Right atrium auricular region (tissue), 2 donors: ENCODE measurements at places on chromosomes 3 and 15. TPM values are rescaled to one million over a fixed set of nuclear protein-coding genes. Genes with fewer than 3 reads are reported as not detected.

DNA sequence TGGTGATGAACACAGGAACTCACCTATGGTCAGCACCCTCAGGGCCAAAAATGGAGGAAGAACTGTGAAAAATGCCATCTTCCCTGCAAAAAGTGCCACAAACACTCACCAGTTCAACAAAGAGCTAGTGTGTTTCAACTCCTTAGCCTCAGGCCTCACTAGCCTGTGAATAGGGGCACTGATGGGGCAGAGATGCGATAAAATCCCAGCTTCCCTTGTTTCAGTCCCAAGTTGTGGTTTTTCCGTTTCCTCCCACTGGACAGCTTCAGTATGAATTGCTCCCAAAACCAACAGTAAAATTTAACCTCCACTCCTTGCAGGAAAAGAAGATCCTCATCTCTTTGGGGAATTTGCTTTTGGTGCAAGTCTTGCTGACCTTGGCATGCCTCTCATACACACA is 117.4 kb upstream of the ADAMTS9 start:
- no peak overlapping the region for H3K27ac ChIP-seq
- no peaks in the 10 kb centered on the region for H3K27me3 ChIP-seq
- DNase-seq: no peak
- H3K4me3 ChIP-seq: no peak overlapping the region
- H3K36me3 ChIP-seq: no peaks in the 10 kb centered on the region
- H3K4me1 ChIP-seq: no peaks in the 10 kb centered on the region

DNA sequence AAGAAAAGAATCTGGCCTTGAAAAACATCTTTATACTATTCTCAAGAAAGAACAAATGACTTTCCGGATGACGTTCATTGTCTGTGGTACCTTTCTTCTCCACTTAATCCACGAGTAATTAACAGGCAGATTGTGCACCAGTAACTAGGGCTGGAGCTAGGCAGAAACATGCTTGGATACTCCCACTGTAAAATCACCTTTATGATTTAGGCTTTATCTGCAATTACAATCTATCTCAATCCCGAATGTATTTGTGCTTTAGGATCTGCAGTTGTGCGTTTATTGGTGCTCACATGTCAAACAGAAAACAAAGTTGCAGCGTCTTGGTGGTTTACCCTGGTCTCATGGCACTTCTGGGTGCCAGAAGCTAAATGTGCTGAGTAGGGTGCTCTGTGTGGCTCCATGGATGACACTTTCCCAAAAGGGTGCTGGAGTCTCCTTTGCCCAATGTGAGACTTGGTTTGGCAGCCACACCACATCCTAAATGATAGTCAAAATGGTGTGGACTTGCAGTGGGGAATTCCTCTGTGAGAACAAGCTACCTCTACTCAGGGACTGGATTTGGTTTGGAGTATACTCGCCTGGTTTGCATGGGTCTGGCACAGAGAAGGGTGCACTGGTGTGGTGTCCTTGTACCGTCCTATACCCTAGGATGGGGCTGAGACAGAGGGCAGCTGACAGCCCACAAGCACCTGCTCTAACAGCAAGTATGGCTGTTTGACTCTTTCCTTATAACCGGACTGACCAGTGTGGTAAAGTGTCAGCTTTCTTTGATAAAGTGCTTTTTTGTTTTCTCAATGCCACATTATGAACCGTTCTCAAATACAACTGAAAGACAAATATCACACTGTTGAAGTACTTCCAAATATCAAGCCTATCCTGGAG is 7.7 kb downstream of the SERP1 start:
- no peak for DNase-seq
- H3K27me3 ChIP-seq: no peaks in the 10 kb centered on the region
- peaks cover 10% of the 10 kb centered on the region for H3K36me3 ChIP-seq
- H3K4me1 ChIP-seq: no peaks in the 10 kb centered on the region
- no peak overlapping the region for H3K4me3 ChIP-seq

- no peak overlapping the region for H3K4me3 ChIP-seq
- H3K27ac ChIP-seq: no peak overlapping the region
- no peaks in the 10 kb centered on the region for H3K4me1 ChIP-seq
- DNase-seq: no peak
These were observed 64.7 kb downstream of the ISL2 start for GRCh38 chr15:76401285-76401684.

GRCh38 chr3:43388915-43389314 is 102.6 kb downstream of the SNRK start:
- no peaks in the 10 kb centered on the region for H3K27me3 ChIP-seq
- no peaks in the 10 kb centered on the region for H3K36me3 ChIP-seq
- H3K27ac ChIP-seq: peak overlapping the region; percentile 46
- H3K4me3 ChIP-seq: no peak overlapping the region
- no peak for DNase-seq

GRCh38 chr3:13885704-13886010 is 5.8 kb upstream of the WNT7A start:
- no peaks in the 10 kb centered on the region for H3K36me3 ChIP-seq
- H3K4me1 ChIP-seq: no peaks in the 10 kb centered on the region
- no peak overlapping the region for H3K4me3 ChIP-seq
- no peak overlapping the region for H3K27ac ChIP-seq

DNA sequence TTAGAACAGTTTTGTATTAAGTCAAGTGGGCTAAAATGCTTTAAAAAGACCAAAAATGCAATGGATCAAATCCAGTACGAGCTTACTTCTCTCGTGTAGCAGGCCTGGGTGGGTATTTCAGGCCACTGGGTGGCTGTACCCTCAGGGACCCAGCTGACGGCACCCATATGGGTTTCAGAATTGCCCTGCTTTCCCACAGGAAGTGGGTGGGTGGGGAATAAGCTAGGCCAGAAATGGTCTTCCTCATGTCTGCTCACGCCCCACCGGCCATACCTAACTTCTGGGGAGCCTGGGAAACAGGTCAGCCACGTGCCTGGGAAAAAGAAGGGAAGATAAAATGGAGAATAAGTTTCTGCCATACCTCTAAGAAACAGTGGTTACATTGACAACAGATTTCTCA is 20.3 kb downstream of the GPR160 start:
- no peak for DNase-seq
- no peaks in the 10 kb centered on the region for H3K4me1 ChIP-seq
- H3K36me3 ChIP-seq: no peaks in the 10 kb centered on the region
- no peak overlapping the region for H3K27ac ChIP-seq
- H3K27me3 ChIP-seq: no peaks in the 10 kb centered on the region

DNA sequence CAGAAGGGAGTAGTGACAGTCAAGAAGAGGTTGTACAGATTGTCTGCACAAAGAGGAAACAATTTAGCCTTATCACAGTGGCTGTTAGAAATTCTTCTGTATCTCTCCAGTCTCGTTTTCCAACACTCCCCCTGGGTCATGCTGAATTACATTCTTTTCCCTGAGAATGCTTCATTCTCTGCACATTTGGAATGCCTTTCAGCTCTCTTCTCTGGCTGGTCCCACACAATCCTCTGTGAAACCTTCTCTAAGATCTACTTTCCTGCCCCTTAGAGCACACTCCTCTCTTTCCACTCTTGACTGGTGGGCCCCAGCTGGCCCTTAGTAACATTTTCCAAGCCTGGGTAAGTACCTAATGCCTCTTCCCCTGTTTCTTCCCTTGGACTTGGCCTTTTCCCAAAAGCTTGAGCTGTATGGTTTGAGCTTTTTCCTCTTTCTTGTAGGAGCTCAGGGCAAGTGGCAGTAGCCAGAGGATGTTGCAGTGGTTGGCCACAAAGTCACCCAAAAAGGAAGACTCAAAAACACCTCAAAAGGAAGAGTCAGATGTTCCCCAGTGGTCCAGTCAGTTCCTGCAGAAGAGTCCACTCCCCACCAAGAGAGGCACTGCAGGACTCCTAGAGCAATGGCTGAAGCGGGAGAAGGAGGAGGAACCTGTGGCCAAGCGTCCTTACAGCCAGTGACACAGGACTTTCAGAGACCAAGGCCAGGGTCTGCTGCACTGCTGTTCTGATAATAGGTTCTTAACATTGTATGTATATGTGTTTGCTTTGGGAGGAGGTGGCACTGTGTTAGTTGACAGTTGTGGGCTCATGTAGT is 25.7 kb downstream of the HMCES start:
- peak overlapping the region; percentile 87 for H3K27ac ChIP-seq
- H3K36me3 ChIP-seq: peaks cover 21% of the 10 kb centered on the region
- no peak for DNase-seq
- H3K27me3 ChIP-seq: no peaks in the 10 kb centered on the region

CALML4 gene
- total RNA-seq: 0.52 TPM

RASGRF1 gene
- 1.0 TPM for total RNA-seq

ANKRD63 gene
- total RNA-seq: 0.44 TPM
